H7 (cell line): ENCODE measurements at places on chromosomes 4 and X.

DNA sequence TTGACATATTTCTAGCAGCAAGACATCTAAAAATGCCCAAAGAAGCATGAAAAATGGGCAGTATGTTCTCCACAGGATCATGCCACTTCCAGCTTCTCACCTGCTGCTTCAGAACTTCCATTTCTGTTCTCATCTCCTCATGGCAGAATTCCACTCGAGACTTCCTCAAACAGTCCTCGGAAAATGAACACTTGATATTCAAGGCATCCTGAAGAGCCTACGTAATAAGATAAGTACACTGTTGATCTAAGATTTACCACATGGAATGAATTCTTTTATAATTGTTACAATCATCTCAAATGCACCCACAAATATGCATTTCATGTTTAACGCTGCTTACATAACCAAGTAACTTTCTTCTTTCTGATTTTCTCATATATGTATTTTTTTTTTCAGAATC lies 14.1 kb downstream of the TNIP3 start:
- no peak for DNase-seq

- DNase-seq = peak; percentile 85
Measured at GRCh38 chr4:186725469-186726425, 2.1 kb upstream of the FAT1 start.

GRCh38 chrX:54564936-54565335 lies 34.9 kb downstream of the GNL3L start:
- no peak for DNase-seq

DNA sequence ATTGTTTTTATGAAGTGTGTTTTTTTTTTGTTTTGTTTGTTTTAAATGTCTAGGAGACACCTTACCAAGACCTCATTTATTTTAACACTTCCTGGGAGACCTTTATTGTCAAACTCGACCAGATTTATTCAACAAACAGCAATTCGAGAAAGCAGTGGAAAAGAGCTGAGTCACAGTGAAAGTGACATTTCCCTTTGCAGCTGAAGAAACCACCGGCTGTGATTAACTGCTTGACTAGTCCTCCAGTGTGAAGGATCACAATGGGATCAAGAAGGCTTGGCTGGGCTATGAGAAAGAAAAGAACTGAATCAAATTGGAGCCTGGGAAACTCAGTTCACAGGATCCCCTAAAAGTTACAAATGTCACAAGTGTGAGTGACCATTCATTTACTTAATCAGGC lies 11.9 kb upstream of the ADH7 start:
- peak; percentile 15 for DNase-seq

DNA sequence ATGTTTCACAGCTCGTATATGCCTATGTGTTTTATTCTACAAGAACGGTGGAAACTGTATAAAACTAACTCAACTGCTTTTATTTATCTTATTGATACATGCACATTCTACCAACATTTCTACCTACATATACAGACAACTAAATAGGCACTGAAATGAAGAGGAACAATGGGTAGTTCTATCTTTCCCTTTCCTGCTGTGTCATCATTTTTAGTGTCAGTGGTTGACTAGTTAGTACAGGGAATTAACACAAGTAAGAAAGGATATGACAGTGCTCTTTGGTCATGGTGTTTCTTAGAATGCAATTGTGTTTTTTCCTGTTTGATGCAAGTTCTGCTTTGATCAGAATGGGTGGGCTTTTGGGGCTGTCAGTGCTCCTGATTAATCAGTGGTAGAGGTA lies 293.8 kb upstream of the CTSO start:
- no peak for DNase-seq

- no peak for DNase-seq
Measured at GRCh38 chr4:120481756-120482155, 415.1 kb upstream of the MAD2L1 start.

DNA sequence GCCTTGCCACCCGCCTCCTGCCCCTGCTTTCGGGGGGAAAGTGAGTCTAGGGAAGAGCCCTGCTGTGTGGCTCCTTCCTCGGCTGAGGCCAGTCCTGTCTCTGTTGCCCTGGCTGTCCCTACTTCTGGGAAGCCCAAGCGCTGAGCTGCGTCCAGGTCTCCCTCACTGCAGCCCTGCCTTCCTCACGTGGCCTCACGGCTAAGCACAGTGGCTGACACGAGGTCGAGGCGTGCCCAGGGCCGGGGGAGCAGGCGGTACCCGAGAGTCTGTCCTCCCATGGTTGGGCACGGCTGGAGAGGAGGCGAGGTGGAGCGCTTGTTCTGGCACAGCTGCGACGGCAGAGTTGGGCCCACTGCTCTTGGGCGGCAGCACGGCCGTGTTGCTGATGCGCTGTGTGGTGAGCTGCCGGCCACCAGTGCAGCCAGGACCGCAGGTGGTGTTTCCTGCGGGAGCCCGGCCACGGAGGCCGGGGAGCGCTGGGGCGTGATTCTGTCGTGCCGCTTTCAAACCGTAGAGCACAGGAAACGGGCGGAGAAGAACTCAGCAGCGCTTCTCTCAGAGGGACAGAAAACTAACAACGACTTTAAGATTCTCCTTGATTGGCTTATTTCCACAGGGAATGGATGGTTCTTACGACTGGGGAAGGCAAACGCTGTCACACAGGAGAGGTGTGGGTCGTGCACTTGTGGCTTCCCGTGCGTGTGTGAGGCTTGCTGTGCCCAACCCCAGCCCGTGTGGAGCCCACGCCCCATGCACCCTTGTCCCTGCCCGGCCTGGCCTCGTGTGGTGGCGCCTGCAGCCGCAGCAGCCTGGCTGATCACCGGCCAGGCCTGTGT lies 21.3 kb downstream of the MAEA start:
- DNase-seq = no peak

GRCh38 chr4:5137927-5138326 lies 86.6 kb downstream of the STK32B start:
- no peak for DNase-seq

DNA sequence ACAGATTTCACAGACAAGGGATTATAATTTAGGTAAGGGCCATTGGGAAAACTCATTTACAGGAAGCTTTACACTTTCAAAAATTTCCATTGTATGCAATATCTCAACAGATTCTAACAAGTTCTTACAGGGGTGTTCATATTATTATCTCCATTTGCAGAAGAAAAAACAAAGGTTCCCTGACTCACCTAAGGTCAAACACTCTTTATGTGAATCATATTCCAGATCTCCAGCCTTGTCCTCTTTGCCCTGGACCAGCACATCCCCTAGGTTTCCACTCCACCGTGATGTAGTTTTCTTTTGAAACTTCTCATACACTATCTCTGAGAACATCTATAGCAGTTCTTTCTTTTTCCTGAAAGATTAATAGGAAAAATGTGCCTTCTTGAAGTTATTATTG lies 96.4 kb upstream of the HS3ST1 start:
- no peak for DNase-seq

DNA sequence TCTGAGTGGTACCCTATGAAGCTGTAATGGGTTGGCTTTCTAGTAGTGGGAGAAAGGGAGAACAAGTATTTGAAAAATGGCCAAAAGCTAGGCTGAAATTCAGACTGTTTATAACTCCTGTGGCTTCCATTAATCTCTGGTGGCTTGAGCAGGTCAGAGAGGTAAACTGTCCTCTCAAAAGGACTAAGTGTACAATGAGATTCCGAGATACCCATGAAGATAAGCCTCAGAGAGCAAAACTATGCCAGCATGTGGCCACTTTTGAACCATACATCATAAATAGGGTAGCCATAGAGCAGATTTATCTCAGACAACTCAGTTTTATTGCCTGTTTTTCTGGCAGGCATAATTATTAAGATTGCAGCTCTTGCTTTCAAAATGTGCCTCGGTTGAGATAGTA lies 89.2 kb downstream of the CHRDL1 start:
- DNase-seq = no peak

- no peak for DNase-seq
Measured at GRCh38 chr4:38463268-38463958, 200.6 kb upstream of the KLF3 start.

GRCh38 chrX:150565551-150565950 lies 2.9 kb upstream of the MTM1 start:
- peak; percentile 54 for DNase-seq

- DNase-seq = no peak
Measured at GRCh38 chr4:48197643-48198237, 63.7 kb upstream of the TXK start.

DNA sequence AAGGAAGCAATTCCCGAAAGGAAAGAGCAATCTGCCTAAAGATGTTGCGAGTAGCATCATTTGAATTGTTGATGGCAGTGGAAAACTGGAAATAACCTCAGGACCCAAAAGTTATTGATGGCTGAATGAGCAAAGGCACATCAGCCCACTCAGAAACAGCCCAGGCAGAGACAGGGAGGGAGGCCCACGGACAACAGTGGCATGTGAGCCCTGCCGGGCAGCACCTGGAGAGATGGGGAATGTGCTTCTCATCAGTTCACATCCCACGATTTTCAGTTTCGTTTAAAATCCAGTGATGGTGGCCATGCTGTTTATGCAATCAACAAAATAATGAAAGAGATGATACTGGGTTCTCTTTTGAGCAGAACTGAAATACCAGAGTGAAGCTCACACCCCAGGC lies 80.0 kb downstream of the JAKMIP1 start:
- no peak for DNase-seq

- DNase-seq = peak; percentile 88
Measured at GRCh38 chr4:6362896-6363295, 93.2 kb downstream of the WFS1 start.

DNA sequence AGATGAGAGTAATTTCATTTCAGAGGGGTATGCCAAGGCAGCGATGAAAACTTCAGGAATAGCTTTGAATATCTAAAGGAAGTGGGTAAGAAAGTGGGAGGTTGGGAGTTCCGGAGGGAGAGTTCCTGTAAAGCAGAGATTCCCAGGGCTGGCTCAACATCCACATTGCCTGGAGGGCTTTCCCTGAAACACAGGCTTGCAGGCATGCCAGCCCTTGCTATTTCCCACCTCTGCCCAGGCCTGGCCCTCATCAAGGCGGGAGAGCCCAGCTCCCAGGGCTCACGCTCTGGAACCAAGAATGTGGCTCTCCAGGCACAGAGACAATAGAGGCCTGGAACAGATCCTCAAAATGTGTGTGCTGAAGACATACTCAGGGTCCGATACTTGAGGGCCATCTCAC lies 43.8 kb upstream of the CLDN34 start:
- no peak for DNase-seq

DNA sequence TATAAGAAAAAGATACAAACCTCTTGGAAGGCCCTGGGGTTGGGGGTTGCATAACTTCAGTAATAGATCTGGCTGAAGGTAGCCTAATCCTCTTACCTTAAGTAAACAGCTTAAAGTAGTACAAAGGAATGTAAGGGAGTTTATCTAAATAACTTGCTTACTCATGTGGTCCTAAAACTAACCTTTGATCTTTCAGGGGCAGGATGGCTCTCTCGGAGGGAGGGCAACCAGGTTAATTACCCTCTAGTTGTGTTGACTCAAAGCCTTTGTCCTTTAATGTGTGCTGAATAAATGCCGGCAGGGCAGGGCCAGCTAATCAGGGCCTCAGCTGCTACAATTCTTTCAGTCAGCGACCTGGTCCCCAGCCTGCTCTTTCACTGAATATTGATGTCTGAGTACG lies 822.0 kb upstream of the SLIT2 start:
- DNase-seq = no peak

- no peak for DNase-seq
Measured at GRCh38 chrX:98924511-98924910, 1485.6 kb downstream of the PCDH19 start.

GRCh38 chrX:134738986-134739740 lies 80.9 kb upstream of the PLAC1 start:
- DNase-seq = no peak

DNA sequence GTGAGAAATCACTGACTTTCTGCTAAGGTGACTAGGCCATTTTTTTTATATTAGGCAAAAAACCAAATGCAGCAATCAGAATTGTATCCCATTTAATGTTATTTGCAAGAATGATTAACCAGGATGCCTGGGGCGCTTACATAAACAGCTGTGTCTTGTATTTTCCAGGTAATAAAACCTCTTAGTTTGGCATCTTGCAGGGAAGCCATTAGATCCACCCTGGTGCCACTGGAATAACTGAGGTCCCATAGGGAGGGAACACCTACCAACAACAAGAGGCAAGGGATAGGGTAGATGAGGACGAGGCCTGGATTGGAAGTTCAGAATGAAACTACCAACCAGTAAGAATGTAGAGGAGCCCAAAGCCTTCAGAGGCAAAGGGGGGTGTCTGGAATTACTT lies 288.3 kb downstream of the ARHGAP24 start:
- DNase-seq = no peak

GRCh38 chrX:39811376-39811775 lies 286.4 kb downstream of the BCOR start:
- no peak for DNase-seq
